CD4-positive, CD25-positive, alpha-beta regulatory T cell (primary cell): ENCODE measurements at places on chromosomes 7 and 10.

GRCh38 chr7:135768064-135768463 lies 19.5 kb upstream of the FAM180A start:
- DNase-seq = no peak

- no peak for DNase-seq
Observed at GRCh38 chr7:95105627-95106026, 198.2 kb downstream of the PPP1R9A start.

DNA sequence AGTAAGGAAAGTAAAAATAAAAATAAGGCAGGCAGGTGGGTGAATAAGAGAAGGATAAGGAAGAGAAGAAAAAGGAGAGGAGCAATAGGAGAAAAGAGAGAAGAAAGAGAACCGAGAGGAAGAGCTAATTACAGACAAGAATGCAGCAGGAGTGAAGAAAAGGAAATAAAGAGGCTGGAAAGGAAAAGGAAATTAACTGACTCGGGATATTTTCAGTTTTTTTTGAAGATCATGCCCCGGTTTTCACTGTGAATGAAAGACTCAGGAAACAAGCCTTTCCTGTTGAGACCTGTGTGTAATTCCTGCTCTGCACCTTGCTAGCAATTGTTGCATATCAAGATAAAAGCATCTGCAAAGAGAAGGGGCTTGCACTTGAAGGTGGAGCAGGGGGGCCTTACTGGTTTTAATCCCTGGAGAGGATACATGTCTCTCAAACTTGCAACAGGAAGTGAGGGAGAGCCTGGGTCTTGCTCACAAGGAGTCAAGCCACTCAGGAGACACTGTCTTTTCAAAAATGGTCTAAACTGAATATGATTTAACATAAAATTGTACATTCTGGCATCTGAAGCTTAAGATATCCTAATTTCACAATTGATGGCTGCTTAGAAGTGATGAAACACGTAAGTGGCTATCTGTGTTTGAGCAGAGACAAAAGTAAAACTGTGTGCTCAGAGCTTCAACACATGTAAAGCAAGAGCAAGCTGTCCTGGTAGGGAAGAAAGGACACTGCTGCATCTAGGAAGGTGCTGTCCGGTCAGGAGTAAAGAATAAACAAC lies 157.6 kb downstream of the FAM107B start:
- DNase-seq = no peak

DNA sequence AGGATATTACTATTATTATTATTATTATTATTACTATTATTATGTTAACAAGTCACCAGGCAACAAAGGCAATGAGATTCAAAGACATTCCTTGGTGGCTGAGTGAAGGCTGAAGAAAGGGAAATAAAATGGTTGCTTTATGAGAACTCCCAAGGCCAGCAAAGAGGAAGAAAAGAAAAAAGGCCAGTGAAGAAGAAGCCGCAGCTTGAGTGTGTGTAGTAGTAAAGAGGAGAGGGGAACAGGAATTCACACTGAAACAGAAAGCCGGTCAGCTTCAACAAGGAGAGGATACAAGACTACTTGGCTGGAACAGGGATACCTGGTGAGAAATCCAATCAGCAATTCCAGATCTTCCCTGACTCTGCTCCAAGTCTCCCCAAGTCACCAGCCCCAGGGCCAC lies 42.4 kb downstream of the PLXNA4 start:
- no peak for DNase-seq

DNA sequence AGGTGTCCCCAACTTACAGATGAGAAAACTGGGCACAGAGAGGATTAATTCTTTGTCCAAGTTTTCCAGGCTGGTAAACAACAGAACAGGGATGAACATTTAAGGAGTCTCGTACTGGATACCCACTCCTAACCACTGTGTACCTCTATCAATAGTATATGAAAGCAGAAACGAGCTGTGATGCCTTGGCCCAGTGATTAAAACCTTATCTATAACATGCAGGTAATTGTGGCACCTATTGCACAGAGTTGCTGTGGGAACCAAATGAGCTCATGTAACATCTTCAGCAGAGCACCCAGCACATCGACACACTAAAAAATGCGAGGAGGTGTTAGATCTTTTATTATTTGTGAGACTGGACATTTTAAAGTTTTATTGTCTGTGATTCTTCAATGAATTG lies 1.6 kb downstream of the TMEM273 start:
- DNase-seq = no peak
